T-cell (primary cell): ENCODE measurements at places on chromosomes 1 and 21.

DNA sequence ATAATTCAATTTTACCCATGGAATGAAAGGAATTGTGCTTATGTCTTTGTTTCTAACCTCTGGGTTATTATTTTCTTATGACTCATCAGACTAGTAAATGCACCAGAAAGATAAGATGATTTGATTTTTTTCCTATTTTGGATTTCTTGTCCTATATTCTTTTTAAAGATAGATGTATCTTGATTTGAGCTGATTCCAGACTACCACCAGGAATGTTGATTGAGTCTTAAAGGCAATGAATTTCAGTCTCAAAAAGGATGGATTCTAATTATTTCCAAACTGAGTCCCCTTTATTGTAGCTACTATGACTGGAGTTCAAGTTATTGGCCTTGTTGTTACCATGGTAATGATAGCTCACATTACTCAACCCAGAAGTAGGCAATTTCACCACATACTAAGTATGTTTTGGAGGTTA lies 95.8 kb upstream of the RGS4 start:
- no peak for DNase-seq

DNA sequence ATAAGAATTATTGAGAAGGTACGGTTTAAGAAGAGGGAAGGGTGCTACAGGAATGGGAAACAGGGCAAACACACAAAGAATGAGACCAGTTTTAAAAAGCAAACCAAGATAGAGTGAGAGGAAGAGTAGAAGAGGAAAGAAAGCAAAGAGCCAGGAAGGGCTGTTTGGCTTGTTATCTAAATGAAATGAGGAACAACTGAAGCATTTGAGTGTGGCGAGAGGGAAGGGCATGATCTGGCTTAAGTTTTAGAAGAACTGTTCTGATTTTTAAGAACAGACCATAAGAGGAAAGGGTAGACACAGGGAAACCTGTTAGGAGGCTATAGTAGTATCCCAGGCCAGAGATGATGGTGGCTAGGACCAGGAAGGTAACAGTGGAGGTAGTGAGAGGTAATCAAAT lies 73.8 kb downstream of the TUT4 start:
- no peak for DNase-seq

DNA sequence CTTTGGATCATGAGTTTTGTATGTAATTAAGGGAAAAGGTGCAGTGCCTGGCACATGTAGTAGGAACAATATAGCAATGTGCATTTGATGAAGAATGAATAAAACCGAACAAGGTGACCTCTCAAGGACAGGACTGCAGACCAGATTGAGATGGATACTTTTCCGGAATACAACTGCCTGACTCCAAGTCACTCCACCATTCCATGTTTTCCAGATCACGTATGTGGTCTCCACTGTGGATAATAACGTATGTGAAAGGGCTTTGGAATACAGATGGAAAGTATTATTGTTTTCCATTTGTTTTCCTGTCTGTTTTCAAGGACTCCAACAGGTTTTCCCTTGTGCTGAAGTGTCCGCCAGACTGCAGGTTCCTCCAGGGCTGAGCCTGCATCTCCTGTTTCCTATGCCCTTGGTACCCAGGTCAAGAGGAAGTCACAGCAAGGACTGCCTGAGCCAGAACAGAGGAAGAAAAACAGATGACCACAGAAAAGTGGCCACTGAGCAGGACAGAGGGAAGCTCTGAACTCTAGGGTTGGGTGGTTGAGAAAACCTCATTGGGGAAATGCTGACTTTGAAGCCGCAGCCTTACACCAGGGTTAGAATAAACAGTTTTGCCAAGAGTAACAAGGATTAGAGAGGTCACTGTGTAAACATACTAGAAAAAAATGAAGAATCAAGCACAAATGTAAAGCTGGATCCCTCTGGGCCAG lies 4.0 kb downstream of the CFAP45 start:
- DNase-seq = no peak

GRCh38 chr1:16354619-16355018 lies 2.3 kb upstream of the FBXO42 start:
- no peak for DNase-seq

DNA sequence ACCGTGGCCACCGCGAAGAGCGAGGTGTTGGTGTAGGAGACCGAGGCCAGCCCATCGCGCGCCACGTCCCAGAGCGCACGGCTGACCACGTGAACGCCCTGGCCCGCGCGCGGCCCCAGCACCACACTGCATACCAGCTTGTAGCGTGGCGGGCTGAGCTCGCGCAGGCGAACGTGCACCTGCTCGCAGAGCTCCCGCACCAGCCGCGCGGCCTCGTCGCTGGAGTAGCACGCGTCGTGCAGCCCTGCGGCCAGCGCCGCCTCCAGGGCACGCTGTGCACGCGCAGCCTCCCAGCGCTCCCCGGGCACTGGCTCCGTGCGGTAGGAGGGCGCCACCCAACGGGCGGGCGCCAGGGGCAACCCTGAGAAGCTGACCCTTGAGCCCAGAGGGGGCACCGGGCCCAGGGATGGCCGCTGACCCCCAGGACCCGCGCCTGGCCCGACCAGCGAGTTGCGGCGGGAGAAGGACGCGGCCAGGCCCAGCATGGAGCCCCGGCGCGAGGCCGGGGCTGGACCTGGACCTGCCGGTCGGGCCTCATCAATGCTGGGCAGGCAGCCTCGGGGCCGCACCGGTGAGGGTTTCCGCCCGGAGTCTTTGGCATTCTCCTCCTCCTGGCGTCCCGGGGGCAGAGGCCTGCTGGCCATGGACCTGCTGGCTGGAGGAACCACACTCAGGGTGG lies 987 bp downstream of the DYNLT4 start:
- DNase-seq = no peak

- DNase-seq = no peak
These were observed 125.2 kb downstream of the TYW3 start for GRCh38 chr1:74858136-74858535.
